ENCODE measurements at places on chromosomes 11 and 22.

DNA sequence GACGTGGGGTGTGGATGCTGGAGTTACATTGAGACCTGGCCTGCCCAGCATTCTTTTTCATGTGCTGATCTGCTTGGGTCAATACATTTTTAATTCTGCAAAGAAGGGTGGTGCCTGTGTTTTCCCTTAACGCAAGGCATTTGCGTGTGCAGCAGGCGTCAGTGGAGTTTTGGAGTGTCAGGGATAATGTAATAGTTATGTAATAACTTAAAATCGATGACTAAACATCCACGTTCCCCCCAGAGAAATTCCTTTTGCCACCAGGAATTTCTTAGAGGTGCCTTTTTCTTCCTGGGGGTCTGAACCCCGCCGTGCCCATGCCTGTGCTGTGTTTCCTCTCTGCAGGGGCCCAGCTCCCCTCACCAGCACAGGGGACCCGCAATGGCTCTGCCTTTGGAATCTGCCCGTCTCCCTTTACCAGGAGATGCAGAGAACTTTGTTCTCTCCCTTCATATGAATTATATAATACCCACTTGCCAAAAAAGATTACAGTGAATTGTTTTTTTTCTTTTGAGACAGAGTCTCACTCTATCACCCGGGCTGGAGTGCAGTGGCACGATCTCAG is 62.6 kb downstream of the TBC1D22A start:
- DNase-seq: no peak

GRCh38 chr11:71940561-71941219 is 11.8 kb downstream of the RNF121 start:
- no peak for DNase-seq

- DNase-seq: no peak
Observed at GRCh38 chr11:71180694-71181470, 71.5 kb downstream of the SHANK2 start.

GRCh38 chr11:16242806-16243205 is 113.5 kb downstream of the SOX6 start:
- DNase-seq: no peak

DNA sequence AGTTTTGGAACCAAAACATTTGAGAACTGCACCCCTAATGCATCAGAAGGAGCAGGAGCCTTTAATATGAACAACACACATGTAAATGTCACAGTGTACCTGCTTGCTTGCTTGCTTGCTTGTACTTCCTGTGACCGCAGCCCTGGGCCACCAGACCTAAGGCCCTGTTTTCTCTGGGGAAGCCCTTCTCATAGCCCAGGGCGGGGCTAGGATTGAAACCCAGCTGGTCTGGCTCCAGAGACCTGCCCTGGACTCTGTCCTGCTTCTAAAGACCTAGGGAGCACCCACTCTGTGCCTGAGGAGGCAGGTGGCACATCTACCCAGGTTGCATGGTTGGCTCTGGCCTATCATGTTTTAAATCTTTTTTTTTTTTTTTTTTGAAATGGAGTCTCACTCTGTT is 7.6 kb upstream of the MCM5 start:
- DNase-seq: no peak

- no peak for DNase-seq
Observed at GRCh38 chr22:50285568-50286229, 15.5 kb upstream of the MAPK11 start.

GRCh38 chr11:62791501-62792201 is at the start of gene TMEM223:
Gene TMEM223 (minus strand): TSS chr11:62792006. CDS start chr11:62791994, 12 bp downstream.
- peak; percentile 92 for DNase-seq

DNA sequence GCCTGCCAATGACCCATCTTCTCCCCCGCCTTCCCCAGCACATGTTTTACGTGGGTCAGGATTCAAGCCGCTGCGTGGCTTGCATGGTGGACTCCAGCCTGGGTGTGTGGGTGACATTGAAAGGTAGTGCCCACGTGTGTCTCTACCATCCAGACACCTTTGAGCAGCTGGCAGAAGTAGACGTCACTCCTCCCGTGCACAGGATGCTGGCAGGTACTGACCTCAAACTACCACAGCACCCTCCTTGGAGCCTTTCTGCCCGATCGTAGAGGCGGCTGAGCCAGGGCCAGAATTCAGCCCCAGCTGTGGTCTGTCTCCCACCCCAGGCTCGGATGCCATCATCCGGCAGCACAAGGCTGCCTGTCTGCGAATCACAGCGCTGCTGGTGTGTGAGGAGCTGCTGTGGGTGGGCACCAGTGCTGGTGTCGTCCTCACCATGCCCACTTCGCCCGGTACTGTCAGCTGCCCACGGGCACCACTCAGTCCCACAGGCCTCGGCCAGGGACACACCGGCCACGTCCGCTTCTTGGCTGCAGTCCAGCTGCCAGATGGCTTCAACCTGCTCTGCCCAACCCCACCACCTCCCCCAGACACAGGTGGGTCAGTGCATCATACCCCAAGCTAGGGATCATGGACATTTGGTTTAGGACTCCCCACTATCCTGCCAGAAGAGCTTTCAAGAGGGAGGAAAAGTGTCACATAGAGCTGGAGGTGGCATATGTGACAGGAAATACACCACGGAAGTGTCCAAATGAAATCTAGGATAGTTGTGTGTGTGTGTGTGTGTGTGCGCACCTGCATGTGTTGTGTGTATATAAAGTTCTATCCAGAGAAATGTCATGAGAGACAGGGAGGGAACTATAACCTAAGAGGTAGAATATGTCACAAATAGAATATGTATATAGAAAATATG is 10.6 kb upstream of the RELT start:
- DNase-seq: no peak

DNA sequence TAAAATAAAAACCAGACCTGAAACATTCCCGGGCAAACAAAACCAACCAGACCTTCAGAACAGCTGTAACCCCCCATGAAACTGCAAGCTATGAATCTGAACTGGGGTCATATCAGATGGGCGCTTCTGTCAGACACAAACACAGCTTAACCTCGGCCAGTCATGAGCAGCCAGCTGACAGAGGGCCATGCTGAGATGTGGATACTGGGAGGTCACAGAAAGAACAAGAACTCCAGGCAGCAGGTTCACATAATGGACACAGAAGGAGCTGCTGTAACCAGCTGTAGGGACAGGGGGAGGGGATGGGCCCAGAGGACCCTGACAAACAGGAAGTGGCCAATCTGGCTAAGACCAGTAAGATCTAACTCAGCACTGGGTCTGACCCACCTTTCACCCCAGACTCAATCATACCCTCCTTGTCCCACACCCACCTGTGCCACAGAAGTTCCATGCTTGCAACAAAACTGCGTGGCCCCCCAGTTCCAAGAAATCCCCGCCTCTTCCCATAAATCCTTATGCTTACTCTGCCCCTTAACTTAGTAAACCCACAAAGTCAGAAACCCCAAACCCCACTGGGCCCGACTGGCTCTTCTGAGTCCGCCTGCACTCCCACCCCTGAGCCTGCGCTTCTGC is 4.0 kb downstream of the APOL4 start:
- peak; percentile 46 for DNase-seq

- no peak for DNase-seq
Observed at GRCh38 chr11:111566324-111566723, 25.8 kb downstream of the LAYN start.

DNA sequence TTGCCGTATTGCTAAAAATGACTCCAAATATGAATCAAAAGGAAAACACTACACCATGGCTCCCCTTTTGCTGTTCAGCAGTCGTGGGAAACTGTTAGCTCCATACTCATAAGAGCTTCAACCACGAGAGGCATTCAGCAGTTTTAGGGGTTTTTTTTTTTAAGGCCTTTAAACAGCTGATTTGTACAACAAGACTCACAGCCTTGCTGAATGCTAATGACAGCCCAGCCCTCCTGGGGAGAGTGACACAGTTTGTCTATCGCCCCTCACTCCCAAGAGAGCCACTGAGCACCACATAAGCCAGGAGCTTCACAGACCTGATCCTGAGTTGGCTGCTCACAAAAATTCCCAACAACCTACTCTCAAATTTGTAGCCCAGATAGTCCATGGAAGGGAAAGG is 32.4 kb downstream of the GALNT18 start:
- no peak for DNase-seq

DNA sequence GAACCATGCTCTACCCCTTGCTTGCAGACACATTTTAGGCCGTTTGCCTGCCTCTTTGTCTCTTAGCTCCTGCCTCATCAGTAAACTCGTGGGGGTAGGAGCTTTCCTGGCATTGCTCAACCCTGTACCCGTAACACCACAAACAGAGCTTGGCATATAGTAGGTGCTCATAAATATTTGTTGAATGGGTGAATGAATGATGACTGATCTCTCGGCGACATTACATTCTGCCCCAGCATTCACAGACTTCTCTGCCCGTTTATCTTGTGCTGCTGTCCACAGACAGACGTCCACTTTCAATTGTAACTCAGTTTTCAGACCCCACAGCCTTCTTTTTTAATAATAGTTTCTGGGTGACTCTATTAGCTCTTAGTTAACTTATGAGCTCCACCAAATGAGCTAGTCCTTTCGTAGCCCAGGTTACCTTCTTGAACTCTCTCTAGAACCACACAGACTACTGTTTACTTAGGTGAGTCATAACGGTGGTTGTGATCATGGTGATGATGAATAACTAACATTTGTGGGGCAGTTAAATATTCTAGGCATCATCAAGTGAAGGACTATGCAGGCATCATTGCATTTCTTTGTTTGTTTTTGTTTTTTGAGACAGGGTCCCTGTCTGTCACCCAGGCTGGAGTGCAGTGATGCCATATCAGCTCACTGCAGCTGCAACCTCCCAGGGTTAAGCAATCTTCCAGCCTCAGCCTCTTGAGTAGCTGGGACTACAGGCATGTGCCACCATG is 188.4 kb downstream of the ADAMTS15 start:
- peak; percentile 17 for DNase-seq

DNA sequence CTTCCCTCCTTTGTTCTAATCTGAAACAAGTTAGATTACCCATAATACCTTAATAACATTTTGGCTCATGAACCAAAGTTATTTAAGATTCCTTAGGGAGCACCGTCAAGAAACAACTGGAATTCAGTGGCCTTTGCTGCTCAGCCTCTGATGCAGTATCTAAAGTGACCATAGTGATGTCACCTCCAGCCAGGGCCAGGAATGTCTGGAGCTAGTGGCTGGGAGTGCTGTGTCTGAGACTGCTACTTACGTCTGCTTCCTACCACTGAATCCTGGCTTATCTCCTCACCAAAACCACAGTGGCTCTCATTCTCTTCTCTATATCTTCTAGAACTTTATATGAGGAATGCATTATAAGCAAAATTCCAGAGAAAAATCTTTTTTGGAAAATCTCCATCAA is 658.0 kb downstream of the DLG2 start:
- no peak for DNase-seq

- DNase-seq: no peak
Observed at GRCh38 chr11:16778286-16778685, 39.8 kb downstream of the C11orf58 start.

DNA sequence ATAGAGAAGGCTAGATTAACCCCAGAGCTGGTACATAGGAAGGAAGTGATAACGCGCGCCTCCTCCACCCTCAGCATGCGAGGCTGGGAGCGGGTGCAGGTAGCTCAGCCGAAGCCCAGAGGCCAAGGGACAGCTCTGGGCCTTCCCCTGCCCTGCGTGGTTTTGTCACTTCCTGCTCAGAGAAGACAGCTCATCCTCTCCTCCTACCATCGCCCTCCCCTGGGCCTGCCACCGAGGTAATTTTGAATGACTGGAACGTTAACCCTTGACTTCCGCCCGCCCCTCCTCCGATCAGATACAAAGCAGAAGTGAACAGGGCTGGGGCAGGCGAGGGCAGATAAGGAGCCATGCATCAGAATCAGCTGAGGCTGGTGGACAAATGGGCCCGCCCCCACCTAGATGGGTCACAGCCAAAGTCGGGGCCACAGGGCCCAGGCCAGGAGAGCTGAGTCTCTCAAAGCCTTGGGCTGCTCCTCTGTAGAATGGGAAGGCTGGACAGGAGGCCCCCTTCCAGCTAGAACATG is 1.6 kb downstream of the RAC2 start:
- peak; percentile 88 for DNase-seq

GRCh38 chr11:130882138-130882551 is 34.1 kb downstream of the SNX19 start:
- no peak for DNase-seq

DNA sequence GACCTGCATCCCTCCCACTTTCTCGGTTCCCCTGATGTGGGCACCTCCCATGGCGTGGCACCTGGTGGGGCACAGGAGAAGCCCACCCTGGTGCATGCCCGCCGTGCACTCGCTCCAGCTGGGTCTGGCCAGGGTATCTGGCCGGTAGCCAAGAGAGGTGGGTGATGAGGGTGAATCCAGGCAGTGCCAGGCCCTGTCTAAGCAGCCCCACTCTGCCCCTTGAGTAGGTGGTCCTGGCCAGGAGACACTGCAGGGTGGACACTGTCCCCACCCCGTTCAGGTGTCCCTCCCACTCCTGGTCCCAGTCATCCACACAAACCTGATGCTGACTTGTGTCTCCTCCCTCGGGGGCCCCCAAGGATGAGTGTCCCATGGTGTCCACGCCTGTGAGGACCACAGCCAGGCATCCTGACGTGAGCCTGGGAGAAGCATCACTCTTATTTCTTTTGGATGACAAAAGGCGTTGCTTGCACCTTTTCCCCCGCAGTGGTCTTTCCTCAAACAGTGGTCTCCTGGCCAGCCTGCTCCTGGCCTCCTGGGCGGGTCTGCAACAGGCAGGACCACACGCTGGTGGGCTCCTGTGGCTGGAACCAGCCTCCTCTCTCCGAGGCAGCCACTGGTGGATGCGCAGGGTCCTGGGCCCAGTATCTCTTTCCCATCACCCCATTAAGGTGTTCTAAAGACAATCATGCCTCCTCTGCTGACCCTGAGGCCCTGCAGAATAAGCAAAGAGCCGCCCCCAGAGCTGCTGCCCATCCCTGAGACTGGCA is 922.3 kb downstream of the BRD1 start:
- DNase-seq: no peak

DNA sequence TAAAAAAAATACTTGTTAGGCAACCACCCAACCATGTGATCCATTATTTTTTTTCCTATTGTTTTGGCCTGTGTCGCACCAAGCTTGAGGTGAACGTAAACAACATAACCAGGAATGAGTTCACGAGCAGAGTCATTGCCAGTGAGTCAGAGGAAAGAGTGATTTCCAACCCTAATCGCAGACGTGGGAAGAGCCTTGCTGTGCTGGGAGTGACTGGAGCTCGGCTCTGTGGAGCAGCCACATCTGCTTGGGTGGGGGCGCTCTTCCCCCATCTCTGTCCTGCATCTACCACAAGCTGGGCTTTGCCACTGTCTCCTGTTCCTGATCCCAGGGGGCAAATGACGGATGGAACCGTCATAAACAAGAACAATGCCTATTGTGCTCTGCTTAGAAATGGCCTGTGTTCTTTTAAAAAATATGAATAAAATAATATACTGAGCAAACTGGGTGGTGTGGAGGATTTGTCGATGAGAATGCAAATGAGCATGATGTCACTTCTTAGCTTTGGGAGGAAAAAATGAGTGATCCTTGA is 210.0 kb downstream of the KIRREL3 start:
- DNase-seq: no peak

GRCh38 chr11:110529043-110529442 is 99.3 kb downstream of the FDX1 start:
- no peak for DNase-seq
